ENCODE measurements at places on chromosomes 13 and 19.

DNA sequence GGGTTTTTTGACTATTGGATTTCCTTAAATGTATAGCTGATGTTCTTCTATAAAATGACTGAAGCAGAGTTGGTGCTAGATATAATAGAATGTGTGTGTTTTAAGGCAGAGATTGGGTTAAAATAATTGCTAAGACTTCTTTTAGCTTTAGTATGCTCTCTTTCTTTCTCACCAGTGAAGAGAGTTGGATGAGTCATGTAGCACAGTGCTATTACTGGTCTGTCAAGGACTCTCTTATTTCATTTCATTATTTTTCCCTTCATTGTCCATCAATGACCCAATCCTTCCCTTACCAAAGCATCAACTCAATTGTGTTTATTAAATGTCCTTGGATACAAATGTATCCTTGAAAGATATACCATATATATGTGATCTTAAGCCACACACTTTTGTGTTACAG is 268.9 kb downstream of the IRS2 start:
- DNase-seq: no peak

DNA sequence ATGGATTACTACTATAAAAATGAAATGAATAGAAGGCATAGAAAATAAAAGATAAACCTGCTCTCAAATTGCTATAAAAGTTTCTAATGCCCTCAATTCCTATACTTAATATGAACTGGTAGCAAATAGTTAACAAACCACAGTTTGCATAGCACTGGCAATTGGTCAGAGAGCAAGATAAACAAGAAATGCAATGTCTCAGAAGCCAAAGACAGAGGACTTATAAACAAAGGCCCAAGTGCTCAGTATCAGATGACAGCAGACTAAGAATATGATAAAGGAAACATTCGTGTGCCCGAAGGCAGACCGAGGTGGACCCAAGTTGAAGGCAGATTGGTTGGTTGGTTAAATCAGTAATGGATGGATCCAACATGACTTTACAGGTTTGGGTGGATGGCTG is 50.6 kb downstream of the IPO5 start:
- DNase-seq: no peak

DNA sequence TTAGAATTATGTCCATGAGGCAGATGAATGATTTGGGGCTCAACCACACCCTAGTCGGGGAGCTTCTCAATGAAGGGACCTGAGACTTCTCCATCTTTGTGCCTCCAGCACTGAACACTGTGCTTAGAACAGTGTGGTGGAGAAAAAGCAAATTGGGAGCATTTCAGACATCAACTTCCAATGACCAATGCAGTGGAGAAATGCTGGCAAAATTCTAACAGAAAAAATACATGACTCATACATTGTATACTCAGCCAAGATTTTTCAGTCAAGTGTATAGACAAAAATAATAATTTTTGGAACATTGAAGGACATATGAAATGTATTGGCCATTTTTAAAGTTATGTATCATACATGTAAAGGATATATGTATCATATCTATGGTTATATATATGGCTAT is 134.7 kb downstream of the FGF14 start:
- DNase-seq: no peak

DNA sequence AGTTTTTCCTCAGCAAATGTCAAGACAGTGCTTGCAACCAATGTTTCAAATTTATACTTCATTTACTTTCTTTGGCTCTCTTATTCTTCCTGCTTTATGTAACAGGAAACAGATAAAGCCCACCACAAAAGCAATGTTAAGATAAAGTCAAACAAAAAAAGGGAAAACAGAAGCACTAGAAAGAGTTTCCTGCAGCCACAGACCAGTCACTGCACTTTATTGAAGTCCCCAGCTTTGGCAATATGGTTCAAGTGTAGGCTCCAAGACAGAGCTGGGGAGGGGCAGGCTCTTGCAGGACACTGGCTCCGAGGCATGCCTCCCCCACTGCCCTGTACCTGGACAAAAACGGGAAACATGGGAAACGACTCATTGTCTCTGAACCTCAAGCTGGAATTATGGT is 15.3 kb upstream of the CDC16 start:
- DNase-seq: no peak

- DNase-seq: no peak
Measured at GRCh38 chr19:5367530-5368133, 27.0 kb upstream of the PTPRS start.

DNA sequence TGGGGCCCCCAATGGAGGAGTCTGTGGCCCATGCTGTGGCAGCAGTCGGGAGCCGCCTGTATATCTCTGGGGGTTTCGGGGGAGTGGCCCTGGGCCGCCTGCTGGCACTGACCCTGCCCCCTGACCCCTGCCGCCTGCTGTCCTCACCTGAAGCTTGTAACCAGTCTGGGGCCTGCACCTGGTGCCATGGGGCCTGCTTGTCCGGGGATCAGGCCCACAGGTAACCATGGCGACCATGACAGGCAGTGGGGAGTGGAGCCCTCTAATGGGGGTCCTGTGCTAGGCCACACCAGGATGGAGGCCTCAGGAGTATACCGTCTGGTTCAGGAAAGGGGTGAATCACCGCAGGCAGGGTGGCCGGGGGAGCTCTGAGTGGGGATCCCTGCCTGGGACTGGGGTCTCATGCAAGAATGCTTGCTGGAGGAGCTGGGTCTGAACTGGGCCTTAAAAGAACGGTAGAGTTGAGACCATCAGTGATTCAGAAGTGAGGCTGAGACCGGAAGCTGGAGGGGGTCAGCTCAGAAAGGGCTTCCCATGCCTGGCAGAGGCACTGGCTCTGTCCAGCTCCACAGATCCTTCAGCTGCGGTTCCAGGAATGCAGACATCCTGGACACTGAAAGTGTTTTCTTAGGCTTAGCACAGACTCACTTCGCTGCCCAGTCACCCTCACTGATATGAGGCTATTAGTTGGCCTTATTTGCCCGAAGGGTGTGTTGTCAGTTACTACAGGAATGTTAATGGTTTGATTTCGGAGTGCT is 29.1 kb downstream of the CNFN start:
- no peak for DNase-seq

DNA sequence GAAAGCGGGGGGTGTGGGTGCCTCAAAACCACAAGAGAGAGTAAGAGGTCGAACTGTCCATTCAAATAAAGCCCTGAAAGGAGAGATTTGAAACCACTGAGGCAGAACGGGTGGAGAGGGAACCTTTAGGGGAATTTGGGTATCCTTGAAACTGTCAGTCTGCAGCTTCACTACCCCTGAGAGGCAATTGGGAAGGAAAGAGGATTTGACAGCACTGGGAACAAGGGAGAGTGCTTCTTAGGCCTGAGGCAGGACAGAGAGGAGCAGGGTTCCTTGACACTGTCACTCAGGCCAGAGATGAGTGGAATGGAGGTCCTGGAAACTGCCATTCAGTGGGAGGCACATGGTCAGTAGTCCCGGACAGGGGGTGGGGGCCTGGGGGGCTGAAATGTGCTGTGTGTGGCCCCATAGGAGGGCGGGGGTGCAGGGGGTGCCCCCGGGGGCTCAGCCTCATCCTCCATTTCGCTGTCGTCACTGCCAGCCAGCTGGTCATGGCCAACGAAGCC is 5.0 kb downstream of the GFY start:
- DNase-seq: no peak

GRCh38 chr13:30877335-30877734 is 28.7 kb upstream of the MEDAG start:
- no peak for DNase-seq

DNA sequence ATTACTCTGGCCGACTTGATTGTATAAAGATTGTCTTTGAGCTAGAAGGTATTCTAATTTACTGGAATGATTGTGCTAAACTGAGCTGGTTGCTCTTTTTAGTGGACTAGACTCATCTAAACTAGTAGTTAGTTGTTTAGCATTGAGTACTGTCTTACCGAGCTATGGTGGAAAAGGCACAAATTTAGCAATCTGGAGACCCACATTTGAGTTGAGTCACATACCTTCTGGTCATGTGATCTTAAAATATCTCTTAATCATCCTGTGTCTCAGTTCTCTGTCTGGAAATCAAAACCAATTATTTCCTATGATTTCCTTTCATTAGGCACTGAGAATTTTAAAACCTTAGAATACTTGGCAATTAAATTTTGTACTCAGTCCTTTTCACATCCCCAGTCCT is 349.5 kb downstream of the IRS2 start:
- no peak for DNase-seq

DNA sequence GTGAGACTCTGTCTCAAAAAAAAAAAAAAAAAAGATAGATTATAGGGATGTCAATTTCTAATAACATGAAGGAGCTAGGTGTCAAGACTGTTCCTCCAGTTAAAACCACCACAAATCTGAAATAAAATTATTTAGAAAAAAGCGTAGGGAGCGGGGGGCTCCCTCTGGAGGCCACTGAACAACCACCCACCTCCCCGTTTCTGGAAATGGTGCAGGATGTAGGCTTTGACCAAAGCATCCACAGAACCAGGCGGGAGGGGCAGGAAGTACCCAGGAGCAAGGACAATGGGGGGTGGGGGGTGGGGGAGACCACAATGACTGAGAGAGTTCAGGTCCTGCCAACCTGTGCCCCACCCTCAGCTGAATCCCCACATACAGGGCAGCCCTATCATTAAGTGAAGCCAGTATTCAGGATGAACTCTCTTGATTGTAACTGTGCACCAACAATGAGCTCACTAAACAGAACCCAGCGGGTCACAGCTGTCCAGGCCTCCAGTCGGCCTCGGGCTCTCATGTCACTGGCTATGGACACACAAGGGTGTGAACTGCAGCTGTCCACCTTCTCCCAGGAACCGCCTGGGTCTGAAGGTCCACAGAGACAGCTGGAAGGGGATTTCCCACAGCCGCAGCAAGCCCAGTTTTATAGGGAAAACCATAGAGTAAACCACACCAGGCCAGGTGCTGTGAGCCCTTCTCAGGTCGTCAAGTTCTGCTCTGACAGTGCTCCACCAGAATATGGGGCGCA is 6.6 kb downstream of the ZSCAN18 start:
- no peak for DNase-seq

GRCh38 chr13:97136418-97136817 is 85.7 kb upstream of the MBNL2 start:
- DNase-seq: no peak

DNA sequence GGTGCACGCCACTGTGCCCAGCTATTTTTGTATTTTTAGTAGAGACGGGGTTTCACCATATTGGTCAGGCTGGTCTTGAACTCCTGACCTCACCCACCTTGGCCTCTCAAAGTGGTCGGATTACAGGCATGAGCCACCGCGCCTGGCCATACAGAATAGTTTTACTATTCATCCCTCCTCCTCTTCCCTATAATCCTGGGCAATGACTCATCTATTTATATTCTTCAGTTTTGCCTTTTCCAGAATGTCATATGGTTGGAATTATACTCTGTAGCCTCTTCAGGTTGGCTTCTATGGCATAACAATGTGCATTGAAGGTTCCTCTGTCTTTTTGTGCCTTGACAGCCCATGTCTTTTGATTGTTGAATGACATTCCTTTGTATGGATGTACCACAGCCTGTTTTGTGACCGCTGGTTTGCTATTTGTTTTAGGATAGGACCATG is 22.2 kb upstream of the LRP3 start:
- DNase-seq: no peak

DNA sequence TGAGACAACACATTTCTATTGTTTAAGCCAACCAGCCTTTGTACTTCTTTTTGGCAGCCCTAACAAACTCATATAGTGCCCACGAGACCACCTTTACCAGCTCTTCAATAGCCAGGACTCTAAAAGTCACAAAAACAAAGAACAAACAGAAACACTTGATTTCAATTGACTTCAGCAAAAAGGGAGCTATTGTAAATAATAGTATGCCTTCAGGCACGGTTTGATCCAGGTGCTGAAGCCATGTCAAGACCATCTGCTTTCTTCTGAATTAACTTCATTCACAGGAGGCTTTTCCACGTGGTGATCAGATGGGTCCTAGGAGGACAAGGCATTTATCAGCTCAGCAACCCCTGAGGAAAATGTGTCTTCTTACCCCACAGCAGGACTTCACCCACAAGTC is 53.8 kb downstream of the TINCR start:
- DNase-seq: no peak

GRCh38 chr13:44131069-44131614 is 242.5 kb upstream of the SERP2 start:
- DNase-seq: no peak

DNA sequence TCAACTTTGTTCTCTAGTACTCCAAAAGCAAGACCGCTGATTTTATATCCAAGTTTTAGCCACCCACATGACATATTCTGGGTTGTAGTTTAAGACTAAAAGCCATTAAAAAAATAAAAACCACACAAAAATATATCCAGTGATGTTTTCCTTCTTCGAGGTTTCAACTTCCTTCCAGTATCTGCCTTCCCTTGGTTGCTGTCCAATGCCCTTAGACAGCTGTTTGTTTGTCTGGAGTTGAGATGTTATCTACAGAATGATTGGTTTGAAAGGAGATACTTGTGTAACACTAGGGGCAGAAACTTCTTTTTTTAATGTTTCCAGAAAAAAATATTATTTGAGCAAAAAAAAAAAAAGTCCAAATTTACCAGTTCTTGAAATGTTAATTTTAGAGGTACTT is 591.5 kb upstream of the PCDH9 start:
- DNase-seq: no peak

DNA sequence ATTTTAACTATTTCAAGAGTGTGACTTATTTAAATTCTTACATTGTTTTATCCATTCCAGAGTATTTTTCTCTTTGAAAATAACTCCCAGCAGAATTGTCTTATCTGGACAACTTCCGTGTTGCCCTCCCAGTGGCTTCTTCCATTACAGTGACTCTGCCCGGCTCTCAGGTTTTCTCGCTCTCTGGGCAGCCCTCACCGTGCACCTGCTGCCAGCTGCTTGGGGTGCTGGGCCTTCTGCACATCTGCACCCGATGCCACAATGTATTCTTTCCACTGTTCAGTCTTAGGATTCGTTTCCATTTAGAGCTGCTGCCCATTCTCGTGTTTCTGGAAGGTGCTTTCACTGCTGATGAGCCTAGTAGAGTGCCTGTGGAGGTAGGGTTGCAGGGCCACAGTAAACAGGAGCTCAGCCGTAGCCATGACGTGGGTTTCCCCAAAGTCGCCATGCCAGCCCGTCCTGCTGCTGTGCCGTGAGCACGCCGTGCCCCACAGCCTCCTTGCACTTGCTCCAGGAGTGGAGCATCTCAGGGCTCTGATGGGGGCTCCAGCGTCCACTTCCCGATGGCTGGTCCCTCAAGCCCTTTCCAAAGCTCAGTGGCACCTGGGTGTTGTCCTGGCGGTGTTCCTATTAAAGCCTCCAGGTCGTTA is 46.1 kb upstream of the DCUN1D2 start:
- DNase-seq: no peak

- no peak for DNase-seq
Measured at GRCh38 chr13:92989301-92989700, 237.3 kb upstream of the GPC6 start.

Measured in NCI-H345 (cell line).